Activated T-cell treated with anti-CD3 and anti-CD28 coated beads, Interleukin-2, amount 50 U/mL, for 72 hours (primary cell): ENCODE measurements at places on chromosomes 2 and 18. TPM values are rescaled to one million over a fixed set of nuclear protein-coding genes. Genes with fewer than 3 reads are reported as not detected.

DNA sequence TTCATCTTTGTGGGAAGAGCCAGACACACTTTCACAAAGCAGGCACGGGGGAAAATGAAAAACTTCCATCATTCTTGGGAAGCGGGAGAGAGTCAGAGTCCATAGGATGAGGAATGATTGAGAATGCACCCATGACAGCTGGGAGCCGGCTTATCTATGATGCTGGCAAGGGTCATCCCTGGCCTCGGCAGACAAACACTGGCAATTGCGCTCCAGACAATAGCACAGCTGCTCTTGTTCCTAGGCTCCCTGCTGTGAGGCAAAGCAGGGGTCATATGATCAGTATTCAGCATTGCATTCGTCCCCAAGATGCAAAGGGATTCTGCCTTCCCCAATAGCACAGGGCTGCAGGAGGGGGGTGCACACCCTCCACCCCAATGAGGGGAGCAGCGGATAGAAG is 33.0 kb downstream of the CYRIA start:
- DNase-seq, result no peak

DNA sequence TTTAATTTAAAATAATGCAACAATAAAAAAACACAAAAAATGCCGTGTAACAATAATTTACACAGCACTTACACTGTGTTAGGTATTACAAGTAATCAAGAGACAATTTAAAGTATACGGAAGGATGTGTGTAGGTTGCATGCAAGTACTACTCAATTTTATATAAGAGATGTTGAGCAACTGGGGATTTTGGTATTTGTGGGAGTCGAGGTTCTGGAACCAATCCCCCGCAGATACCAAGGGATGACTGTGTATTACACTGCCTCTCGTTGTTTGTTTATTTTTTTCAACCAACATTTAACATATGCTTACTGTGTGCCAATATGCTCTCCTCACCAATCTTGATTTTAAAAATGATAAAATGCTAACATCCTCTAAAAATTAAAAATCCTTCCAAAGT is 24.8 kb downstream of the MAP3K2 start:
- DNase-seq, result no peak

- DNase-seq, result no peak
Observed at GRCh38 chr2:113707106-113707505, 49.3 kb downstream of the SLC35F5 start.

Gene GCC2
- total RNA-seq, result 68.7 TPM

Gene OXER1
- total RNA-seq, result 1.9 TPM

Gene FRZB
- total RNA-seq, result not detected

GRCh38 chr2:138115666-138116065 is 151.4 kb downstream of the HNMT start:
- DNase-seq, result no peak

DNA sequence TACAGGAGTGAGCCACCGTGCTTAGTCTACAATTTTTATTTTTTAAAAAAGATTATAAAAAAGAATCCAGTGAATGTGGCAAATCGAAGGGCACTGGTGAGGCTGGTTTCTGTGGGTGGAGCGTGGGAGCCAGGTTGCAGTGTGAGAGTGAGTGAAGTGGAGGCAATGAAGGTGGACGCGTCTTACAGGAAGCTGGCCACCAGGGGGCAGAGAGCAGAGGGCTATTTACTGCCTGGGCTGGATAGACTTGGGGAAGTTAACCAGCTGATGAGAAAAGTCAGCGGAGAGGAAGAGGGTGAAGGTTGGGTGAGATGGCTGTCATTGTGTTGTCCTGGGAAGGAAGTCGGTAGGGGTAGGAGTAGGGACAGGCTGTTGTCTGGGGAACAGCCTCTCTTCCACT is 6.8 kb downstream of the SCTR start:
- DNase-seq, result peak; percentile 44

DNA sequence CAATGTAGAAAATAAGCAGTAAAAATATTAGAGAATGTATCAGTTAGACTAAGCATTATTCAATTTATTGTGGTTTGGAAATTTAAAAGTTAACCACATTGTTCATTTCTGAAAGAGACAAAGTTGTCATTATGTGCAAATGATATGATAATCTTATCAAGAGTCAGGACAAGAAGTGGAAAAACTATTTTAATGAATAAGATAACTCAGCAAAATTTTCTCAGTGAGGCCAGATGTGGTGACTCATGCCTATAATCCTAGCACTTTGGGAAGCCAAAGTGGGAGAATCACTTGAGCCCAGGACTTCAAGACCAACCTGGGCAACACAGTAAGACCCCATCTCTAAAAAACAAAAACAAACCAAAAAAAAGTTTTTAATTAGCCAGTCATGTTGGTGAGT is 39.5 kb upstream of the CERS6 start:
- DNase-seq, result no peak

GRCh38 chr2:235768606-235769005 is 274.8 kb downstream of the AGAP1 start:
- DNase-seq, result no peak

DNA sequence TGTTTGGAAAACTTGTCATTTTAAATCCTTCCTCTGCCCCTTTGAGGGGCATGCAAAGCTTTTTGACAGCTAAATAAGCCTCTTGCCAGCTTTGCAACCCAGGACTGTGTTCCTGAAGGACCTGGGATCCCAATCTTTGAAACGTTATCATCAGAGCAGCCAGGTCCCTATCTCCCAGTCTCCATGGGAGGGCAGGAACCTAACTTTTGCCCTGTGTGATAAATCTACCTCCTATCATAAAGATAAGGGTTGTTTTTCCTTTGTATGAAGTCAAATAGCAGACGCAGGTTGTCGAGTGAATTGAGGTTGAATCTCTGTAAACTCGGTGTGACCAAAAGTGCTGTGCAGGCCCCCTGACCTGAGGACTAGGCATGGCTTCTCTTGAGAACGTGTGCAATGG is 30.1 kb downstream of the TPRKB start:
- no peak for DNase-seq

DNA sequence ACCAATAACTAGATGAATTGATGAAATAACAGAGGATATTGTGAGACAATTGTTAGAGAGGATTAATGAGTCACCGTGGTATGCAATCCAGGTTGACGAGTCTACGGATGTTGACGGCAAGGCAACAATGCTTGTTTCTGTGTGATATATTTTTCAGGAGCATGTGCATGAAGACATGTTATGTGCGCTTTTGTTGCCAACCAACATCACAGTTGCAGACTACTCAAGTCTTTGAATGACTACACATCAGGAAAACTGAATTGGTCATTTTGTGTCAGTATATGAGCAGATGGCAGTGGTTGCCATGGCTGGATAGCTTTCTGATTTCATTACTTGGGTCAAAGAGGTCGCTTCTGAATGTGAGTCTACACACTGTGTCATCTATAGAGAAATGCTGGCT is 96.8 kb upstream of the CRACDL start:
- peak; percentile 4 for DNase-seq

- DNase-seq, result no peak
Observed at GRCh38 chr2:236972491-236973342, 113.0 kb upstream of the COPS8 start.

Gene SIX3
- not detected for total RNA-seq

Gene SCG2
- not detected for total RNA-seq

GRCh38 chr18:34990597-34990996 is 50.6 kb upstream of the MAPRE2 start:
- DNase-seq, result no peak

GRCh38 chr2:25447018-25447417 is 105.3 kb upstream of the DNMT3A start:
- no peak for DNase-seq

- DNase-seq, result no peak
Observed at GRCh38 chr2:179909845-179910734, 48.7 kb upstream of the ZNF385B start.

DNA sequence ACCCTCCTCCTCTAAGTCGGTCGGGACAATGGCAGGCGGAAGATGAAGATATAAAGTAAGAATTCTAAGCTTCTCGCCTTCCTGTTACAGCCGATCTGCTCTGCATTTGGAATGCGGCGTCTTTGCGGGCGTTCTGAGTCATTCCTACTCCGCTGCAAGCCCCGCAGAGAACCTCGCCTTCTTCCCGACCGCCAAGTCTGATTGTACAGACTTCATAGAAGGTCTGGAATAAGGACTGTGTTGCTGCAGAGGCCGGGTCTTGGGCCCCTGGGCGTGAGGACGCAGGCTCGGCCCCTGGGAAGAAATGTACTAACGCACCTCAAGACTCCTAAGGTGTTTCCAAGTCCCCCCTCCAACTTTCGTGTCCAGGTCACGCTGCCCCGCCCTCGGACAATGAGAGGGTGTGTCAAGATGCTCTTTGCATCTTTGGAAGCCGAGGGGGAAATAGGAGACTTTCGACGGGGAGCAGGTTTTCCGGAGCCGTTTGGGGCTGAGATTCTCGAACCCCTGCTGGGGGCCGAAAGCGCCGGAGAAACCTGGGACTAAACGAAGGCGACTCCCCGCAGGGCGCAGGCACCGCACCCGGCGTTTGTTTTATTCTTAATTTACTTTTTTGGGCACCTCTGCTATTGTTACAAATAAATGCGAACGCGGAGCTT is 12.7 kb upstream of the PAX3 start:
- DNase-seq, result no peak

Gene SAG
- total RNA-seq, result 0.02 TPM

DNA sequence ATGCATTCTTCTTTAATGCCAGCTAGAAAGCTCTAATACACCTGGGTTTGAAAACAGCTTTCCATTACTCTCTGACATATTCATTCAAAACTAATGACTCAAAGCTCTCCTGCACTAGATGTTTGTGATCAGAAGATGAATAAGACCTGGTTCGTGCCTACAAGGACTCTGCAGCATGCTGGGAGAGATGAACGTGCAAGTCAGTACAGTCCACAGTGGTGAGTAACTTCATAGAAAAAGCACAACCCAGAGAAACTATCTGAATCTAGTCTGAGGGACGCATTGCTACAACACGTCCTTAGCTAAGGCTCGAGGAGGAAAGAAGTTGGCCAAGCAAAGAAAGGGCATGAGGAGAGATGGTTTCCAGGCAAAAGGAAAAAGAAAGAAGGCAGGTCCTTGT is 234.3 kb downstream of the OSR1 start:
- DNase-seq, result peak; percentile 1

Gene ALK
- total RNA-seq, result not detected

Gene NIFK
- total RNA-seq, result 137 TPM

DNA sequence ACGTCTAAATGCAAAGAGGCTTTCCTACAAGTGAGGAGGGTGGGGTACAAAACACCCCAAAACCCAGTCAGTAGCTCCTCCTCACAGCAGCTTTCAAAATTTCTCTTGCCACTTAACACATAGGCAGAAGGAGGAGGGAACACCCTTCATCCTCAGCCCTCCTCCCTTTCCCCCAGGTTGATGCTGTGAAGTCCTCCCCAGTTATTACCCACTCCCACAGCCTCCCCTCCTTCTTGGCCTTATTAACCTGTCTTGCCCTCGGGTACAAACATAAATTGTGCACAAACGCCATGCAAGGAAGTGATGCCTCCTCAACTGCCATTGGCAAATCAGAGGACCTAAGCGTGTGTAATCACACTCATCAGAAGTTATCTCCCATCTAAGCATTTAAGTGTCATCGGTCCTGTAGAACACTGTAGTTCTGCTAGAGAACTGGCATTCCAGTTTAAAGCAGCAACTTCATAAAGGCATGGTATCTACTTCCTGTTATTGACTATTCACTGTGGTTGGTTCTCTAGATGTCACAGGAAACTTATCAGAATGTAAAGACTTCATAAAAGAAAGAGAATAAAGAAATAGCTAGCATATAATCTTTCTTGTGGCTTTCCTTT is at the start of gene DSC1:
TSS of gene DSC1 (minus strand) at position 32 of the 611 bp plus-strand sequence. CDS start 262 bp downstream, outside the sequence.
- DNase-seq, result no peak
